Uterine smooth muscle cell (primary cell): ENCODE measurements at places on chromosomes 2 and 18. TPM values are rescaled to one million over a fixed set of nuclear protein-coding genes. Genes with fewer than 3 reads are reported as not detected.

The RFTN2 gene
- 1.7 and 4.2 TPM in 2 replicates for total RNA-seq

The RUFY4 gene
- not detected in 2 replicates for total RNA-seq

The MAP2 gene
- 2.4 and 13.4 TPM in 2 replicates for total RNA-seq

The ARHGAP15 gene
- total RNA-seq, result not detected in 2 replicates

The RAD51AP2 gene
- total RNA-seq, result 0.11 TPM in 1 of 2 replicates, not detected in the other

The DNAH7 gene
- total RNA-seq, result 0.77 and 1.4 TPM in 2 replicates

The ADNP2 gene
- total RNA-seq, result 22.0 TPM in 2 replicates

The CYP26B1 gene
- total RNA-seq, result 0.33 and 0.37 TPM in 2 replicates

The ELOA2 gene
- not detected in 2 replicates for total RNA-seq

The PLA2R1 gene
- 8.0 and 11.1 TPM in 2 replicates for total RNA-seq

The FMNL2 gene
- total RNA-seq, result 35.4 and 37.9 TPM in 2 replicates

The MC4R gene
- not detected in 2 replicates for total RNA-seq

The L3MBTL4 gene
- total RNA-seq, result 0.44 and 1.6 TPM in 2 replicates

The IL37 gene
- 0.22 TPM in 1 of 2 replicates, not detected in the other for total RNA-seq

The IL1A gene
- total RNA-seq, result 0.12 and 0.22 TPM in 2 replicates
